ENCODE measurements at places on chromosomes 13 and 19.

GRCh38 chr19:14432791-14433553 lies at the start of gene PKN1:
Gene PKN1, plus strand, starts transcription at chr19:14433306. Its CDS starts 216 bp downstream, at chr19:14433522.
- DNase-seq: peak; percentile 36

GRCh38 chr13:106471957-106472543 lies 63.4 kb downstream of the EFNB2 start:
- DNase-seq: peak; percentile 95

- no peak for DNase-seq
Observed at GRCh38 chr19:48396016-48396823, 2.8 kb downstream of the GRIN2D start.

- DNase-seq: no peak
Observed at GRCh38 chr13:47671776-47672175, 329.3 kb downstream of the SUCLA2 start.

DNA sequence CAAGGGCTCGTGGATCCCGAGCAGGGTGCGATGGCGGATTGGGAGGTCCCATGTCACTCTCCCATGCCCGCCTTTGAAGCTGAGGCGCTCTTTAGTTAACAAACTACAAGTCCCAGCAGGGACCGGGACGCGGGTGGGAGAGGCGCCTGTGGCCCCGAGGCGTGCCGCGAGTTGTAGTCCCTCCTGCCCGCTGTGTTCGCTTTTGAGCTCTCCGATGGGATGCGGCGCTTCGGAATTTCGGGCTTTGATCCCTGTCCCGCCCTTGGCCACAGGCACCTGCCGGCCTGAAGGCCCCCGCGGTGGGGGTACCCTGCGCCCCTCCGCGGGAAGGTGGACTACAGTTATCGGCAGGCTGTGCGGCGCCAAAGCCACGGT lies 11.0 kb downstream of the CYTH2 start:
- DNase-seq: peak; percentile 92

- DNase-seq: no peak
Observed at GRCh38 chr19:51830274-51830673, 35.3 kb downstream of the FPR3 start.

GRCh38 chr19:2191456-2192310 lies 27.9 kb downstream of the DOT1L start:
- no peak for DNase-seq

DNA sequence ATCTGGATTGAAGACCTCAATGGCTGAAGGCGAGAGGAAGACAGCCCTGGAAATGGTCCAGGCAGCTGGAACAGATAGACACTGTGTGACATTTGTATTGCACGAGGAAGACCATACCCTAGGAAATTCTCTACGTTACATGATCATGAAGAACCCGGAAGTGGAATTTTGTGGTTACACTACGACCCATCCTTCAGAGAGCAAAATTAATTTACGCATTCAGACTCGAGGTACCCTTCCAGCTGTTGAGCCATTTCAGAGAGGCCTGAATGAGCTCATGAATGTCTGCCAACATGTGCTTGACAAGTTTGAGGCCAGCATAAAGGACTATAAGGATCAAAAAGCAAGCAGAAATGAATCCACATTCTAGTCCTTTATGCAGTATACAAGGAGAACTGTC lies 1.2 kb downstream of the POLR1D start:
- DNase-seq: no peak

DNA sequence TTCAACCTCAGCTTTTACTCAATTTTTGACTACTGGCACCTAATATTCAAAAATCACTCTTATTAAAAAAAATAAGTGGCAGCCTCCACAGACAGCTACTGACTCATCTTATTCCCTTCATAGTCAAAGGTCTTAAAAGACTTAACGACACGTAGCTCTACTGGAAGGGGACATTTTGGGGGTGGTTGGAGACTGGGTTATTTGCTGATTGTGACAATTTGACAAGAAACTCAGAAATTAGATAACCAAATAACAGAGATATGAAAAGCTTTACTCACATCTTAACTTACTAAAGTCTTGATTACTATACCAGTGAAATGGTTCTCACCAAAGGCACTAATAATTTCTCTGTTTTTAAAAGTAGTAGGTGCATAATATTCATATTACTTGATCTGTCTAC lies 25.7 kb downstream of the UGGT2 start:
- DNase-seq: no peak
